ENCODE measurements at places on chromosomes 12 and 14.

DNA sequence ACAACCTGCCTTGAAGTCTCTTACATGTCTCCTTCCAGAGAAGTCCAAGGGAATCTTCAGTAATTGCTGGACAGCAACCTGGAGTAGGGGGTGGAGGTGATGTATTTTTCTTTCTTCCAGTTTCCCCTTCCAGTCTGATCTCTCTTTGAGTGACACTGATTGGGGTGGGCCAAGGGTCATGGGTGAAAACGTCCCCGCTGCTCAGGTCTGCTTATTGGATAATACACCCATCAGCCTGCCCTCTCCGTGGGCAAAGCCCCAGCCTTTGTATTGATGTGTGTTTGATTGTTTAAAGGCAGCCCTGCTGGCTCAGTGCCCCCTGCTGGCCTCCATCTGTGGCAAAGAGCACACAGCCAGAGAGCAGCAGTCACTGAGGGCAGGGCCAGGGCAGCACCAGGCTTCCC is 35.7 kb upstream of the ATP2A2 start:
- peak; percentile 4 for DNase-seq

- no peak for DNase-seq
These were observed 33.1 kb downstream of the C12orf42 start for GRCh38 chr12:103462675-103463074.

DNA sequence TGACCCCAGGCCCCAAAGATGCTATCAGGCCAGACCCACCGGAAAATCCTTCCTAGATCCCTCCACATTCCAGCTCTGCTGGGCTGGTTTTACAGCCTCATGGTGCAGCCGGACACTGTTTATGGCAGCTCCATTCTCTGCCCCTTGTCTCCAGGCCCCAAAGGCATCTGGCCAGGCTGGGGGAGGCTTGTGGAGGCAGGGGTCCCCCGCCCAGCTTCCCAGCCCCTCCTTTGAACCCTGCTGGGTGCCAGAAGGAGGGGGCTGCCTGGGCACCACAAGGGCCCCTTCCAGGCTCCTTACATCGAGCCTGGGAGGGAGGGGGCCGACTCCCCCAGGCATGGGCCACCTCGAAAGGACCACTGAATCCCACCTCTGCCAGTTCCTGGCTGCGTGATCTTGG is 19.8 kb upstream of the SMUG1 start:
- DNase-seq, result no peak

DNA sequence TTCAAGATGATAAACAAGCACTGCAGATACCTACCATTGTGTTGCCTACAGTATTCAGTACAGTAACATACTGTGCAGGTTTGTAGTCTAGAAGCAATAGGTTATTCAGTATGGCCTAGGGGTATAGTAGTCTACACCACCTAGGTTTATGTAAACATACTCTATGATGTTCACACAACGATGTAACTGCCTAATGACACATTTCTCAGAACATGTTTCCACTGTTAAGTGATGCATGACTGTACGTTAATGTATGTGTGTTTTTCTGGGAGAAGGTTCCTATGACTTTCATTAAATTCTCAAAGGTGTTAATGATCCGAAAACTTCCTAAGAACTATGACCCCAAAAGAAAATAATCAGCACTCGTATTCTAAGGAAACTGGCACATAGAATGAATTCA is 20.9 kb upstream of the CALM1 start:
- DNase-seq, result no peak

- DNase-seq, result no peak
These were observed 23.8 kb downstream of the BAZ1A start for GRCh38 chr14:34851395-34851794.

GRCh38 chr14:101335061-101335661 is 226.1 kb upstream of the DIO3 start:
- no peak for DNase-seq

GRCh38 chr14:58635091-58635830 is 2.5 kb upstream of the DACT1 start:
- no peak for DNase-seq

DNA sequence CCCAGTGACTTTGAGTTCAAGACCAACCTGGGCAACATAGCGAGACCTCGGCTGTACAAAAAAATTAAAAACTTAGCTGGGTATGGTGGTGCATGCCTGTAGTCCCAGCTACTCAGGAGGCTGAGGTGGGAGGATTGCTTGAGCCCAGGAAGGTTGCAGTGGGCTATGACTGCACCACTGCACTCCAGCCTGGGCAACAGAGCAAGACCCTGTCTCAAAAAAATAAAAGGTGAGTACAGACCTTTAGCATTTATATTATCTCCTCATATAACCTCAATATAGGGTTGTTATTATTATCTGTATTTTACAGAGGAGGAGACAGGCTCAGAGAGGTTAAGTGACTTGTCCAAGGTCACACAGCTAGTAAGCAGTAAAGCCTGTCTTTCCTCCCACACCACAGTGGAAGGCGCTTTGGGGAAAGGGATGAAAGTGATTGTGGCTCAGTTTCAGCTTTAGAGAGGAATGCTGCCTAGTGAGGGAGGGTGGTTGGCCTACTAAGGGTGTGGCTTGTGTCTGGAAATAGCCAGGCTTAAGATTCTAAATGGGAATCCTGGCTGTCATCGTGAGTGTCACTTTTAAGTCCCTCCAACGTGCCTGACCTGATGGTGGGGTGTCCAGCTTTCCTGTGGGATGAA is 7.2 kb downstream of the TPCN1 start:
- DNase-seq, result no peak

DNA sequence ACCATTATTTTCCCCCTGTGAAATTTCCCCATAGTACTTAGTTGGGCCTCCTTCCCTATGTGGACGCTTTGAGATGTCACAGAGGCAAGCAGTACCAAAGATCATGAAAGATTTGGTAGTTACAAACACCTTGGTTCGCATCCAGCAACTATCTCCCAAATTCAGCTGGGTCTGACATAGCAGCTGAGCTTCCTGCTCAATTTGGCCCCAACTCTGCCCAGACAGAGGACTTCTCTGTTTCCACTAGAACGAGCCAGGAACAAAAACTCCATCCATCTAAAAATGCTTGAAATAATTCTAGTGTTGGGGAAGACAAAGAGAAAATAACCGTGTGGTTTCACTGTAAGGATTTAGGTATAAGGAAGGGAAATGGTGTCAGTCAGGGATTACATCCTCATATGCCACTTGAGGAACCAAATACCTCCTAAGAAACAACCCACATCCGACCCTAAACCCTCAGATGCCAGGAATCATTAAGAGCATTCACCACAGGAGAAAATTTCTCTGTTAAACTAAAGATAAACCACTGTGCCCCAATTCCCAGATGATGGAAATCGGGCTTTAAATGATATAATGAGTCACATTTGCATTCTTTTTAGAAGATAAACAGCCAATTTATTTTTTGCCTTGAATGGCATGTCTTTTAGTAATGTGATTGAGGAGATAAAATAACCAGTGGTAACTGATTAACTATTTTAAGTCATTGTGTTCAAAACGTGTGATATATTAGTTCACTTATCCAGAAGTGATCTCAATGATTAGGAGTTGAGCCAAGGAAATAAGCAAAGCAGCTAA is 103.7 kb upstream of the IFNG-AS1 start:
- no peak for DNase-seq

- DNase-seq, result no peak
These were observed 69.9 kb upstream of the CNTN1 start for GRCh38 chr12:40622246-40622838.

DNA sequence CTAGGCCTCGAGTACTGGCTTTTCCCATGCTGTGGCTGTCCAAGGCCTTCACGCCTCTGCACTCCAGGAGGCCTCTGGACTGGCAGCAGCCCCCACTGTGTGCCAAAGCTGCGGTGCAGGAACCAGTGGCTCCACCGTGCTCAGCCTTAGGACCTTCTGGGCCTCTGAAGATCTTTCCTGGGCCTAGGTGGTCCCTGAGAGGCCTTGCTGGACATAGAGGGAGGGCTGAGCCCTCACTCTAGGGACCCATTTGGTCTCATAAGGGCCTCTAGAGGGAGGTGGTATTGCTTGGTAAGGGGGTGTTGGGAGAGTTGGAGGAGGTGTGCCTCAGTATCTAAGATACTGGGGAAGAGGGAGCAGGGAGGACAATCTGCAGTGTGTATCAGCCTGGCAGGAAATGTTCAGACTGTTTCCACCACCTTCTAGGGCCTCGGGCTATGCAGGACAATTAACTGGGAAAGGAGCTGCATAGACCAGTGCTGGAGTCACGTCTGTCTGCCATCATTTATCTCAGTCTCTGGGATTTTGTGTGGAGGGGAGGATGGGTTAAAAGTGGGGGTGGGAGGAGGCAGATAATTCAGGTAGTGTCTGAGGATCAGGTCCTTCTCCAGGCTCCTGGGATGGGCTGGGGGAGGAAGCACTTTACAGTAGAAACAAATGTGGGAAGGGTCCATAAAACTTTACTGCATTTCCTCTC is 2.9 kb downstream of the HOXC5 start:
- no peak for DNase-seq

DNA sequence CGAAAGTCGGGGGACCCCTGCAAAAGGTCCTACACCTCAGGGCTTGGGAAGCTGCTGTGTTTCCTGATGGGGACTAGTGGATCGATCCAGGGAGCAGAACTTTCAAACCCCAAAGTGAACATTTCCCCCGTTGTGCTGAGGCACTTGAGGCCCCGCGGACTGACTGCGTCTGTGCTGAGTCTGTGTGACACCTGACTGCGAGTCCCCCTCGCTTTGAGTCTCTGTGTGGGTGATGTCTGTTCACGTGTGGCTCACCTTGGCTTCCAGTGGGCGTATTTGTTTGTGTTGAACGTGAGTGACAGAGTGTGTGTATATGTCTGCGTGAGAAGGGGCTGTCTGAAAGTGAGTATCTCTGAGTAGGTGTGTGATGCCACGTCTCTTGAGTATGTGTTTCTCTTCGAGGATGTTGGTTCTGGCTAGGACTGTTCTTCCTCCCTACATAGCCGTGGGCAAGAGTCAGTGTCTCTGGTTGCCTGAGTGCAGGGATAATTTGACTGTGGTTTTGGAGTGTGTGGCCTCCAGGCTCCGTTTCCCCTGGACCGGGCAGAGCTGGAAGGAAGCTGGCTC is 1.3 kb downstream of the TEAD4 start:
- no peak for DNase-seq

- peak; percentile 74 for DNase-seq
These were observed at the start of gene KDM5A for GRCh38 chr12:389142-390096. Gene KDM5A, minus strand, starts transcription at chr12:389320. Its CDS starts 229 bp downstream, at chr12:389091.

- peak; percentile 15 for DNase-seq
These were observed 103.5 kb upstream of the BCAT1 start for GRCh38 chr12:25052196-25052913.

- DNase-seq, result no peak
These were observed 301.4 kb upstream of the NOS1 start for GRCh38 chr12:117662620-117663395.

DNA sequence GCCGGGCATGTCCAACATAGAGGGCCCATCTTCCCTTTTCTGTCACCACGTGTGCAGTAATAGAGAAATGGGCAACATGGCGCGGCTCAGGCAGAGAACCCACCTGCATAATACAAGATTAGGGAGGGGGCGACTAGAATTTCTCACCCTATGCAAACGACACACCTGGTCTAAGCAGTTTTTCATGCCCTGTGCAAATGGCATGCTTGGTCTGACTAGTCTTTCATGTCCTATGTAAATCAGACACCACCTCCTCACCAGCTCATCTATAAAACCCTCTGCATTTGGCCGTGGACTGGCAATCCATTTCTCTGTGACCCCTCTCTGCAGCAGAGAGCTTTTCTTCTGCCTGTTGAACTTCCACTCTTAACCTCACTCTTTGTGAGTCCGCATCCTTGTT is 180.2 kb upstream of the PZP start:
- no peak for DNase-seq

GRCh38 chr14:79253576-79253975 is 957.7 kb downstream of the DIO2 start:
- no peak for DNase-seq

- no peak for DNase-seq
These were observed 11.5 kb downstream of the LUM start for GRCh38 chr12:91099836-91100235.

GRCh38 chr14:73740618-73741326 is 26.6 kb upstream of the PNMA1 start:
- no peak for DNase-seq

DNA sequence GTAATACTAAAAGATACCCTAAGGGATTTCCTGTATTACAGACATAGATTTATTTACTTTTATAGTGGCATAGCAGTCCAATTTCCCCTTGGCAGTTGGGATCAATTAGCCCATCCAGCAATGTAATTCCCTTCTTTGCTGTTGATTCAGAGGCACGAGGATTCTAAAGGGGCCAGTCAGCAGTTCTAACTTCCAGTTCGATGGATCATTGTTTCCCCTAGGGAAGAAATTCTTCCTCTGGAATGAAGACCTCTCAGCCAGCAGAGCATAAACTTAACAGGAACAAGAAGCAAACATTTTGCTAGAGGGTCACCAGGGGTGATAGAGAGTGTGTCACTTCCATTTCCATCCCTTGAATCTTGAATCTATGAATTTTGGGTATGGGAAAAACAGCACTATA is 395.7 kb upstream of the NOVA1 start:
- DNase-seq, result no peak

DNA sequence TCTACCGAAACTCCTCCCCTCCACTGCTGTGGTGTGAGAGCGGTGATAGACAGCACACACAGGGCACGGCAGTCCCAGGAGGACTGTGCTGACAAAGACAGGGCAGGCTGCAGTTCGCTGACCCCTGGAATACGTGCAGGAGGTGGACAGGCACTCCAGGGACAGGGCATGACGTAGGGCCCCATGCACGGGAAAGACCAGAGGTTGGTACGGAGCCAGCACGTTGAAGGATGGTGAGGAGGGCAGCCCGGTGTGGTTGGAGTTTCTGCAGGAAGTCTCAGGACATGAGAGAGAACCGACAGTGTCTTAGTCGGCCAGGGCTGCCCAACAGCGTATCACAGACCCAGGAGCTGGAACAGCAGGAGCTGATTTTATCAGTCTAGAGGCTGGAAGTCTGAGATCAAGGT is 254.2 kb upstream of the FKBP4 start:
- DNase-seq, result no peak

- DNase-seq, result no peak
These were observed 142.5 kb upstream of the C14orf180 start for GRCh38 chr14:104436741-104437701.

GRCh38 chr14:99521176-99522024 is 40.2 kb downstream of the CCNK start:
- DNase-seq, result no peak

GRCh38 chr12:130179621-130180020 is 17.4 kb downstream of the FZD10 start:
- DNase-seq, result no peak

DNA sequence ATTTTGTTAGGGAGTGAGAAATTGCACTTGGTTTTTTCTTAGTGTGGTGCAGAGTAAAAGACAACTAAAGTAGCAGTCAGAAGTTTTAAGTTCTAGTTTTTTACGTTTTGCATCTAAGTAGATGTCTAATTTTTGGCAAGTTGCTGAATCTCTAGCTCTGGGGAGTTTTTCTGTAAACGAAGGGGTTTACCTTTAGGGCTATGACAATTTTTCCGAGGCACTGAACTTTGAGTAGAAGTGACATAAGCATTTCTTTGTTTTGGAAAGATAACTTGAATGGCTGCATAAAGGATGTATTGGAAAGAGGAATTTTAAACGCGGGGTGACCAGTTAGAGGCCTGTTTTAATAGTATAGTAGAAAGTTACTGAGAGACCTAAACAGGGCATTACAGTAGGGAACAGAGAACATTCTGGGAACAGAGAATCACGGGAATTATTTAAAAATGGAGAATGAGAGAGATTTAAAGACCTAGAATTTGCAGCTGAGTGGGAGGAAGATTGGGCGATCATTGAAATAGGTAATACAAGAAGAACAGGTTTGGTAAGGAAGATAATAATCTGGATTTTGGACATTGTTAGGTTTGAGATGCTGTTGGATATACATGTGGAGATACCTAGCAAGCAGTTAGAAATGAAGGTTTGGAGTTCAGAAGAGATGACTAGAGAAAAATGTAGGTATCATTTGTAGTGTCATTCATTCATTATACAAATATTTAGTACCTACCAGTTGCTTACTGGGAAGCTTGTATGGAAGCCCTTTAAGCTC is 1.2 kb downstream of the ZNF410 start:
- no peak for DNase-seq
